ENCODE measurements at places on chromosomes 6 and 20. TPM values are rescaled to one million over a fixed set of nuclear protein-coding genes. Genes with fewer than 3 reads are reported as not detected.
A peak's percentile ranks its signal among the peaks of the same experiment; 100 is the strongest.

DNA sequence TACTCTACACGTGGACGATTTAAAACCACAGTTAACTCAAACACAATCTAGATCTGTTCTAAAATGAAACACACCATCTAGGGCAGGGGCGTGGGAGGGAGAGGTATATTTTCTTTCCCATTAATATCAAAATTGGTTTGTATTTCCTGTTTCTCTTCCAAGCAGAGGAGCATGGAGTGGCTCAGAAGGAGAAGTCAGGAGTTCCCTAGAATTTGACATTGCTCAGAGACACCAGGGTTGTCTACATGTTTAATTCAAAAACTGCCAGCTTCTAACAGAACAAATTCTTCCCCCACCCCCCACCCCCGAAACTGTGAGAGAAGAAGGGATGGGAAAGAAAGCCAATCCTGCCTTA is 2.3 kb downstream of the PREX1 start:
- no peak for DNase-seq

DNA sequence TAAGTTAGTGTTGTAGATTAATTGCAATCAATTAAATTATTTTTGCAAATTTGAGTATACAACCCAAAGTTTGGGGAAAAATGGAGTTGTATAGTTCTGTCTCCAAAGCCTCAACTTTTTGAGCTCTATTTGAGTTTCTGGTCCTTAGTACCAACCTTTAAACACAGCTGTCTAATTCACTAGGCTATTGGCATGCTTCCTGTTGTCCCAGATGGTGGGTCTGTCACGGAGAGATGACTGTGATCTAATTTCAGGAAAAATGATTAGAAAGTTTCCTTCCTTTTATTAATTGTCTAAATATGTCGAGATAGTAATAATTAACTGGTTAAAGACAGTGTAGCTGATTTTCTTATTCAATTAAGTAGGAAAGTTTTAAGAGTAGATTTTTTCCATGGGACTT is 109.6 kb downstream of the SCAF8 start:
- DNase-seq, result no peak

- no peak for DNase-seq
Measured at GRCh38 chr20:50717974-50718761, 13.2 kb upstream of the PARD6B start.

DNA sequence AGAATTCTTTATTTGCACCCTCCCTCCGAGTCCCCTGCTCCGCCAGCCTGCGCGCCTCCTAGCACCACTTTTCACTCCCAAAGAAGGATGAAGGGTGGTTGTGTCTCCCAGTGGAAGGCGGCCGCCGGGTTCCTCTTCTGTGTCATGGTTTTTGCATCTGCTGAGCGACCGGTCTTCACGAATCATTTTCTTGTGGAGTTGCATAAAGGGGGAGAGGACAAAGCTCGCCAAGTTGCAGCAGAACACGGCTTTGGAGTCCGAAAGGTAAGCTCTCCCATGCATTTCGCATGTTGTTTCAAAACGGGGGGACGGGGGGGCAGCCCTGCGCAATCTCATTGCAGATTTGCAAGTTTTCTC is 357 bp downstream of the PCSK2 start:
- DNase-seq, result no peak

DNA sequence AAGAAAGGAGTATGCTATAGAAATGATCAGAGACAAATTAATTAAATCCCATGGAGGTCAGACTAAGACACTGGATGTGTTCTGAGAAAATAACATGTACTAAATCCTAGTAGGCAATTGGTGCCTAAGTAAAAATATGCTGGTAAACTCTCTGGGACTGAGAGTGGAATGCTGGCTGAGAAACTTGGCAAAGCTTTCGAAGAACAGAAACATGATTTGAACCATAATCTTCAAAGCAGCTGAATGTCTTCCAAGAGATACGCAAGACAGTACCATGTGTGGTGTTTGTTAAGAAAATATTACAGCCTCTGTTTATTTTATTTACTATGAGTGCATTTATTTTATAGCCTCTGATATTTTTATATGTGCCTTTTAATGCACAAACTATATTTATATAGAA is 55.2 kb downstream of the EFHC1 start:
- DNase-seq, result no peak

DNA sequence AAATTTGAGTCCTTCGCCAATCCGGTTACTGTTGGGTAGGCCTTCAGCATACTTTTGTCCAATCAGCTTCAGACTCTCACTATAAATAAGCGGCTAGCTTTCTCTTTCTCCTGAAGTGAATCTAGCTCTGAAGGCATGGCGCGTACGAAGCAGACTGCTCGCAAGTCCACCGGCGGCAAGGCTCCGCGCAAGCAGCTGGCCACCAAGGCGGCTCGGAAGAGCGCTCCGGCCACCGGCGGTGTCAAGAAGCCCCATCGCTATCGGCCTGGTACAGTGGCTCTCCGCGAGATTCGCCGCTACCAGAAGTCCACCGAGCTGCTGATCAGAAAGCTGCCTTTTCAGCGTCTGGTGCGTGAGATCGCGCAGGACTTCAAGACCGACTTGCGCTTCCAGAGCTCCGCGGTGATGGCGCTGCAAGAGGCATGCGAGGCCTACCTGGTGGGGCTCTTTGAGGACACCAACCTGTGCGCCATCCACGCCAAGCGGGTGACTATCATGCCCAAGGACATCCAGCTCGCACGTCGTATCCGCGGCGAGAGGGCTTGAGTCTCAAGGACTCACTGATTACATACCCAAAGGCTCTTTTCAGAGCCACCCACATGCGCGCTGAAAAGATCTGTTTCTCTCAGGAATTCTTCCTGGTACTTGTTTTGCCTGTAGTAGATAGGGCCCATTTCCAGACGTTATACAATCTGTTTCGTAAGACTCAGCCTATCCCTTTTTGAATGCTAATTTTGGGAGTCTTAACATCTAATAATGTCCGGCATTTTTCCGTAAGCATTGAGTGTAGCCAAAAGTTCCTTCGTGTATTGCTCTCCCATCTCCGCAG is 102.0 kb downstream of the OR2B2 start:
- DNase-seq, result peak; percentile 76

GRCh38 chr6:158970640-158971275 is 29.2 kb downstream of the RSPH3 start:
- DNase-seq, result no peak

DNA sequence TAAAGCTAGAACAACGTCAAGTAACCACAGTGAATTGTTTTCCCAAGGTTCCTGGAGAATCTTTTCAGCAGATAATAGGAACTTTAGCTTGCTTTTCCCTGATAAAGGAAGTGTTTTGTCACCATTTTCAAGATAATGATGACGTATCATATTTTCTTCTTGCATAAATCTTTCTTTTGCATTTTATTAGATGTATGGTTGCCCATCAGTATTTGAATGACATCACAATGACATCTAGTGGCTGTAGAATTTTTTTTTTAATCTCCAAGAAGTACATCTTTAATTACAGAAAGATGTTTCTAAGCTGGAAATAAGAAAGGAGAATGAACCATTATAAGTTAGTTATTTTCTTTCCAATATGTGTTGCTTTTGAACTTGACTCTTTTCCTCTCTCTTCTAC is 83.0 kb downstream of the CENPW start:
- DNase-seq, result no peak

DNA sequence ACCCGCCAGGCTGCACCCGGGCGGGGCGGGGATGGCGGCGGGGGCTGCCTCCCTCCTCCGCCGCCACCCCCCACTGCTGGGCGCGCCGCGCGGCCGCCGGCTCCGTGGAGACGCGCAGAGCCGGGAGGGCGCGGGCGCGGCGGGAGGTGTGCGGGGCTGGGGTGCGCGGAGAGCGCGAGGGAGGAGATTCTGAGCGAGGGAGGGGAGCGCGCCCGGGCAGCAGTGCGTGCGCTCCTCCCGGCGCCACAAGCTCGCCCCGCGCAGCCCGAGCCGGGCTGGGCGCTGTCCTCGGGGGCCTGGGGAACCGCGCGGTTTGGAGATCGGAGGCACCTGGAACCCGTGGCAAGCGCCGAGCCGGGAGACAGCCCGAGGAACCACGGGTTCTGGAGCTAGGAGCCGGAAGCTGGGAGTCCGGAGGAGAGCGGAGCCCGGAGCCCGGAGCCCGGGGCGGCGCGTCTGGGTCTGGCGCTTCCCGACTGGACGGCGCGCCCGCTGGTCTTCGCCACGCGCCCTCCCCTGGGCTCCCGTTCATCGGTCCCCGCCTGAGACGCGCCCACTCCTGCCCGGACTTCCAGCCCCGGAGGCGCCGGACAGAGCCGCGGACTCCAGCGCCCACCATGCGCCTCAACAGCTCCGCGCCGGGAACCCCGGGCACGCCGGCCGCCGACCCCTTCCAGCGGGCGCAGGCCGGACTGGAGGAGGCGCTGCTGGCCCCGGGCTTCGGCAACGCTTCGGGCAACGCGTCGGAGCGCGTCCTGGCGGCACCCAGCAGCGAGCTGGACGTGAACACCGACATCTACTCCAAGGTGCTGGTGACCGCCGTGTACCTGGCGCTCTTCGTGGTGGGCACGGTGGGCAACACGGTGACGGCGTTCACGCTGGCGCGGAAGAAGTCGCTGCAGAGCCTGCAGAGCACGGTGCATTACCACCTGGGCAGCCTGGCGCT is at the start of gene NTSR1:
Gene NTSR1, plus strand, starts transcription at position 246 of the 946 bp plus-strand sequence. Its CDS starts 372 bp downstream, at position 618.
- no peak for DNase-seq

Gene CYP24A1
- total RNA-seq, result 10.4 TPM

Gene TMEM151B
- total RNA-seq, result not detected

Gene TP53TG5
- 1.2 TPM for total RNA-seq

Gene DACT2
- total RNA-seq, result 0.94 TPM

Gene JARID2
- total RNA-seq, result 17.5 TPM

Gene TNNC2
- 0.57 TPM for total RNA-seq
